Mesendoderm (in vitro differentiated cells): ENCODE measurements at places on chromosomes 7 and 10.
A peak's percentile ranks its signal among the peaks of the same experiment; 100 is the strongest.

GRCh38 chr7:2001601-2002442 is 230.9 kb downstream of the MAD1L1 start:
- DNase-seq = no peak

DNA sequence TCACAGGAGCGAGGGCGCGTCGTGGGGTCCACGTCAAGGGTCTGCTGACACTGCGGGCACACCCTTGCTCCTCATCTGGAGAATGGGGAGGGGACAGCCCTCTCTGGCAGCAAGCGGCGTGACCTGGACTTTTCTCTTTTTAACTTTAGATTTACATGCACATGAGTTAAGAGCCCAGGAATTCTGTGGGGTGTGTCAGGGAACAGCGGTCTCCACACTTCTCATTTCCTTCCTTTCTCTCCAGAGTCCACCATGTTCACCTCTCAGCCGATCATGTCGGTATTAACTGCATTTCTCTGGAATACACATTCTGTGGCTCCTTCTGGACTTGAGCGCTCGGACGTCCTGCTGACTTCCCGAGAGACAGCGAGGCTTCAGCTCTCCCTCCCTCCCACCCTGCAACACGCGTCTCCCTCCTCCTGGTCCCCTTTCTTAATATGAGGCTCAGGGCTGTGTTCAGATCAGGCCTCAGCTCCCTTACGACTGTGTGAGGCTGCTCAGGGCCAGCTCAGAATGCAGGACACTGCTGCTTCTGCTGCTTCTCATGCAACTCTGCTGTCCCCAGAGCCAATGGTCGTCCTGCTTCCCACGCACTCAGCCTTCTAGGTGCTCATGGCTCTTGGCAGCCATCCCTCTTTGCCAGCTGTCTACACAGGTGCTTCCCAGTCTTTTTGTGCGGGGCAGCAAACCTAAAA is 261.3 kb downstream of the ELFN1 start:
- DNase-seq = no peak

DNA sequence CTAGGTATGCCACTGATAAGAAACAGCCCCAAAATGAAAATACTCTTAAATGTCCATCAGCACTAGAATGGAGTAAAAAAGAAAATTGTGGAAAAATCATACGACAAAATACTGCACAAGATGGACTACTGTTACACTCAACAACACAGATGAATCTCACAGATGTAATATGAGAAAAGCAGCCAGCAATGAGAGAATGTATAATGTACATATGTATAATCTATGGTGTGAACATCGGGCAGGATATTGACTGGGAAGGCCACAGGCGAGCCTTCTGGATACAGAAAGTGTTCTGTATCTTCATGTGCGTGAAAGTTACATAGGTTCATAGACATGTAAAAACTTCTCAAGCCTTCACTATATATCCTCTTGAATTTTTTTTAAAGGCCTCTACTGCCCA is 212.6 kb downstream of the PARD3 start:
- no peak for DNase-seq

DNA sequence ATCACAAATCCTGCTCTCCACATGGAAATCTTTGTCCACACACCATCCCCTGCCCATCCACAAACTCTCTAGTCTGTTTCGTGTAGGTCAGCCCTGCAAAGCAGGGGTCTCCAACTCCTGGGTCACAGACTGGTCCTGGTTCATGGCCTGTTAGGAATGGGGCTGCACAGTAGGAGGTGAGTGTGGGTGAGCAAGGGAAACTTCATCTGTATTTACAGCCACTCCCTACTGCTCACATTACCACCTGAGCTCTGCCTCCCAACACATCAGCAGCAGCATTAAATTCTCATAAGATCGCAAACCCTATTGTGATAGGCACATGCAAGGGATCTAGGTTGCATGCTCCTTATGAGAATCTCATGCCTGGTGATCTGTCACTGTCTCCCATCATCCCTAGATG is 242.1 kb downstream of the FGFR2 start:
- no peak for DNase-seq

DNA sequence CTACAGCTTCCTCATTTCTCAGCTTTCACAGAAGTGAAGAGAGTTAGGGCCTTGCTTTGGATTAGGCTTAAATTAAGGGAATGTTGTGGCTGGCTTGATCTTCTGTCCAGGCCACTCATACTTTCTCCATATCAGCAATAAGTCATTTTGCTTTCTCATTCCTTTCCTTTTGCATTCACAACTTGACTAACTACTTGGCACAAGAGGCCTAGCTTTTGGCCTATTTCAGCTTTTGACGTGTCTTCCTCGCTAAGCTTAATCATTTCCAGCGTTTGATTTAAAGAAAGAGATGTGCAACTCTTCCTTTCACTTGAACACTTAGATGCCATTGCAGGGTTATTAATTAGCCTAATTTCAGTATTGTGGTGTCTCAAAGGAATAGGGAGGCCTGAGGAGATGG is 712.0 kb downstream of the INHBA start:
- DNase-seq = no peak

GRCh38 chr7:155800741-155801267 is 11.5 kb downstream of the SHH start:
- DNase-seq = no peak

DNA sequence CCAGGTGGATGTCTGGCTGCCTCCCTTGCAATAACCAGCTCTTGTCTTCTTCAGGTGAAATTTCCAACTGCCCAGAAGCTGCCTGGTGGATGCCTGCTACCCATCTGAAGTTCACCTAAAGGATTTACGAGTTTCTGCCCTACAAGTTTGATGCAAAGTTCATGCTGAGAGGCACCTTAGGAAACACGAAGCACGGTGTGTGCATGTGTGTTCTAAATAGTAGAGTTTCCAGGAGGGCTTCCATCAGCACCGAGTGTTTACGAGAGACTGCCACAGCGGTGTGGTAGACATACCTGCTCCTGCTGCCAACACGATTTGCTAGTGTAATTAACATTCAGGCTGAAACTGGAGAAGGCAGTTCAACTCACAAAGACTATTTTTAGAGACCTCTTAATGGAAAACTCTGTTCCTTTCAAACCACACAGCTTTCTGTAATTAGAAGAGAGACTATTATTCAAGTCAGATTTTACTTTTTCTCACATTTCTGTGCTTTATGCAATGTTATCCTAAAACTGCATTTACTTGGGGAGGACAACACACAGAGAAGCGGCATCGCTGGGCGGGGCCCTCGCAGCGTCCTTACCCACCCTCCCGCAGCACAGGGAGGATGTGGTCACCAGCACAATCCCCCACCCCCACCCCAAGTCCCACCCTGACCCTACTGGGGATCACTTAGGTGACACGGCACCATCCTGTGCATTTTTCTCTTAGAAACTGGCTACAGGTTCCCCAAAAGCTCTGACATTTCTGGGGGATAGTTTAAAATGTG is 15.5 kb upstream of the CPXM2 start:
- DNase-seq = no peak

GRCh38 chr10:103282961-103283360 is 6.0 kb downstream of the INA start:
- no peak for DNase-seq

- no peak for DNase-seq
These were observed 5.0 kb upstream of the C10orf105 start for GRCh38 chr10:71724539-71724938.

DNA sequence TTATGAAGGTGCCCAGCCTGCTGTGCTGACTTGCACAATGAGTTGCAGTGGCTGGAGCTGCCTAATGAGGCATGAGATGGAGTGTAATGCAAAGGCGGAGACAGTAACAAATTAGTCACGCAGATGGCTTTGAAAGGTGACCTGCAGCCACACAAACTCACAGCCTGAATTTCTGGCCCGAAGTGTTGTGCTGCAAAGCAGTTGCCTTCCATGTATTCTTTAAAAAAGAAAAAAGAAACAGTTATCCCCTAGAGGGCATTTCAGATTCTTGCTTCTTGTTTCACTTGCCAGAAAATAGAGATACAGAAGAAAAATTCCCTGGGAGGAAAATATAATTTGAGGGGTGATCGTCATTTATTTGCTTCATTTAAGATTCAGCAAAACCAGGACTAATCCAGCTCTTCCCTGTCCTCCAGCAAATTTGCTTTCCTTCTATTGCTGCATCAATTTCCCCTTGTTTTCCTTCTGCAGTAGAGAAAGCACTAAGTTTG is 239.9 kb downstream of the ADRA2A start:
- no peak for DNase-seq

DNA sequence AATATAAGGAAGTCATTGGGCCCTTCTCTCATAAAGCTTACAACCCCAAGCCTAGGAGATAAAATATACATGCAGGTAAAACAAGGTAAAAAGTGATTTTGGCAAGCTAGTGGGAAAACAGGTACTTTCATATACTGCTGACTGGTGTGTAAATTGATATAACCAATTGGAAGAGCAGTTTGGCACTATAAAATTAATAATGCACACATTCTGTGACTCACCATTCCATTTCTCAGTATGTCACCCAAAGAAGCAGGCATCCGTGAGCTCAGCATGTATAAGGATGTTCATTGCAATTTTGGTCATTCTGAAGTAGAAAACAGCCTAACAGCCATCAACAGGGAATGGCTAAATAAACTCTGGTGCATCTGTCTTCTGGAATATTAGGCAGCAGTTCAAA is 2.9 kb downstream of the MACROH2A2 start:
- DNase-seq = no peak

- no peak for DNase-seq
These were observed 36.1 kb downstream of the KCNMA1 start for GRCh38 chr10:77601488-77601887.

DNA sequence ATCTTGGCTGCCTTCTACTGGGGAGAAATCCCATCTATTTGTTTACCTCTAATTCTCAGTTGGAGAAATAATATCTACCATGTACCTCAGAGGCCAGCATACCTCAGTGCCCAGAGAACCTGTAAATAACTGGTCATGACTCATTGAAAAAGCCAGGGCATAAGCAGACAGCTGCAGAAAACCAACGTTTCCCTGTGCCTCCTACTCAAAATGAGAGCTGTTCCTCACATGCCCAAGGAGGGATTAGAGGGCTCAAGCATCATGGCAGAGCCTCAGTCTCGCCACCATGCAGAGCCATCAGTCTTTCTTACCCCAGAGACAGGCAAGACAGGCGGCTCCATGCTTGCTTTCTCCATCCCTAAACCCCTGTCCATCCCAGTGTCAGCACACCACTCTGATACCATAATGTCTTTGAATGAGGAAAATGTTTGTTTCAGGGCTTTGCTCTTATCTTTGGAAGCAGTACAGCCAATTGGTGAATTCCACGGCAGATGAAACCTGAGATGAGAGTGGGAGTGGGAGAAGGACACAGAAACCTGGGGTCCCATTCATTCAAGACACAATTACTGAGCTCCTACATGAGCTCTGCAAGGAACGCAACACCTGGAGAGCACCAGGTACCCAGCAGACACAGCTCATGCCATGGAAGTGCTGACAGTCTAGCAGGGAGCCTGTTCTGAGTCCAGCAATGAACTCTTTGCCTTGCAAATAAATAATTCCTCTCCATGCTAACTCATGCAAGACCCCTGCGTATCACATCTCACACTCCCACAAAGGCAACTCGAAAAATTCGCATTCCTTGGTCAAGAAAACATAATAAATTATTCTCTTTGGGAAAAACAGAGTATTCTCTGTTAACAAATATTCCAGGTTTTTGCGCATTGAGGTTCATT is 21.1 kb downstream of the PON1 start:
- no peak for DNase-seq

- DNase-seq = no peak
These were observed 8.4 kb upstream of the HYCC1 start for GRCh38 chr7:23022258-23022769.

DNA sequence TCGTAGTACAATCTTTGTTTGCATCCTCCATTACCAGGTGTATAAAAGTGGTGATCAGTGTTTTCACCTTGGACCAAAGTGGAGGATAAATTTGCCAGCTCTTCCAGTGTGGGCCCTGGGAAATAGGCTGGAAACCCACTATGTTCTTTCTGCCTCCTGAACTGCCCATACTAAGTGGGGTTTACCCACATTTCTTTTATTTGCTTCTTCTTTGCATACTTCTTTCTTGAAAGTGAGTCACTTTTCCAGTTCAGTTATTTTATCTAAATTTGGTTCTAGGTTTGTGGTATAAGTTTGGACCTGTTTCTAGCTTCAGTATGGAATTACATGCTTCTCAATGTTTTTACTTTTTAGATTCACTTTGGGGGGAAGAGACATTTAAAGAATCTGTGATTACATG is 126.2 kb upstream of the ACBD5 start:
- no peak for DNase-seq

GRCh38 chr7:147406521-147407135 is 1183.9 kb upstream of the C7orf33 start:
- DNase-seq = no peak

GRCh38 chr10:12181065-12181775 is 14.5 kb downstream of the NUDT5 start:
- DNase-seq = no peak

GRCh38 chr10:36094096-36094495 is 452.0 kb upstream of the FZD8 start:
- DNase-seq = no peak

DNA sequence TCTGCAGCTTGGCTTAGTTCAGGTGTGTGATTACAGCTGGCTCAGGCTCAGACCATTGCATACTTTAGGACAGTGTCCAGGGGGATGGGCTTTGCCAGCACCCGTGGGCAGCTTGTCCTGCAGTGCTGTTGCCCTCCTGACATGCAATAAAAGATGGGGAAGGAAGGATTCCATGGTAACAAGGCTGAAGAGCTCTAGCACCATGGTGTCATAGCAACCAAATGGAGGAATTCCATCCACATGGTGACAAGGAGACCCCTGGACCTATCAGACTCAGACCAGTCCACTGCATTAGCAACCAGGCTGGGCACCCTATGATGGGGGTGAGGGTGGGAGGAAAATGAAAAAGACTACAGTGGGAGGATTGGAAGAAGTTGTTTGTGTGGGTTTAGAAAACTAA is 49.9 kb downstream of the SORCS3 start:
- DNase-seq = no peak

GRCh38 chr10:11179516-11180105 is 161.9 kb downstream of the CELF2 start:
- no peak for DNase-seq

GRCh38 chr10:105800641-105801040 is 1159.6 kb downstream of the SORCS3 start:
- DNase-seq = peak; percentile 11

GRCh38 chr7:155233311-155234157 is 64.1 kb upstream of the INSIG1 start:
- no peak for DNase-seq

DNA sequence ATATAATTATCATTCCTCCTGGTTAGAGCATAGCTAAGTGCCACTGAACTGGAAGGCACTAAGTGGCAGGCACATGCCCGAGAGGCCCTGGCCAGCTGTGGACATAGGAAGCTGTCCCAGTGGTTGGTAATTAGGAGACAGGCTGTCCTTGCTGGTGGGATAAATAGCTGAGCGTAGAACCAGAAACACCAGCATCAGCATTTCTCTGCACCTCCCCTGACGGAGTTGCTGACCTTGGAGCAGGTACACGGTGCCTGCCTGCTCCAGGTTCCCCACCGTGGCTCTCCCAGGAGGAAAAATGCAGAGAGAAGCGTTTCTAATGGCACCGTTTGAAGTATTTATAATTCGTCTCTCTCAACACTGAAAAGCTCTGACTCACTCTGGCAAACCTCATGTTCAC is 5.6 kb upstream of the ABLIM1 start:
- no peak for DNase-seq

GRCh38 chr10:92847202-92847864 is 987 bp upstream of the EXOC6 start:
- DNase-seq = no peak

GRCh38 chr10:48555310-48556042 is 49.4 kb downstream of the ARHGAP22 start:
- no peak for DNase-seq
